ENCODE measurements at places on chromosomes 6 and 20. TPM values are rescaled to one million over a fixed set of nuclear protein-coding genes. Genes with fewer than 3 reads are reported as not detected.

GRCh38 chr6:159254186-159254585 is 85.0 kb downstream of the FNDC1 start:
- H3K4me1 ChIP-seq: no peaks in the 10 kb centered on the region
- no peaks in the 10 kb centered on the region for H3K36me3 ChIP-seq
- no peak overlapping the region for H3K4me3 ChIP-seq

DNA sequence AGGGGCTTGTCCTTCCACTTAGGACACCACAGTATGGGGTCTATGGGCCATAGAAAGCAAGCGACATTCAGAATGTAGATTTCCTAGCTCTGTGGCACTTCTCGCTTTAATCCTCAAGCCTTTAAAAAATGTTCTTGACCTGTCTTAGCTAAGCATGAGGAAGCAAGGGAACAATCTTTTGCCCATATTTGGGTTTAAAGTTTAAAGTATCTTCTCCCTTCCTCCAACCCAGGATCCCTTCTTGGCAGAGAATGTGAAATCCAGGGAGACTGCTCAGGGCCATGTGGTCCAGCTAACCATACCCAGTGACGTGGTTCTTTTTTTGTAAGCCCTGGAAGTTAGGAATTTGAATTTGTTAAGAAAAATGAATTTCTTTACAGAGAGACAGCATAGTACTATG is 289.9 kb downstream of the BTBD9 start:
- no peaks in the 10 kb centered on the region for H3K4me1 ChIP-seq
- no peaks in the 10 kb centered on the region for H3K36me3 ChIP-seq
- H3K4me3 ChIP-seq: no peak overlapping the region
- no peak overlapping the region for H3K27ac ChIP-seq

DNA sequence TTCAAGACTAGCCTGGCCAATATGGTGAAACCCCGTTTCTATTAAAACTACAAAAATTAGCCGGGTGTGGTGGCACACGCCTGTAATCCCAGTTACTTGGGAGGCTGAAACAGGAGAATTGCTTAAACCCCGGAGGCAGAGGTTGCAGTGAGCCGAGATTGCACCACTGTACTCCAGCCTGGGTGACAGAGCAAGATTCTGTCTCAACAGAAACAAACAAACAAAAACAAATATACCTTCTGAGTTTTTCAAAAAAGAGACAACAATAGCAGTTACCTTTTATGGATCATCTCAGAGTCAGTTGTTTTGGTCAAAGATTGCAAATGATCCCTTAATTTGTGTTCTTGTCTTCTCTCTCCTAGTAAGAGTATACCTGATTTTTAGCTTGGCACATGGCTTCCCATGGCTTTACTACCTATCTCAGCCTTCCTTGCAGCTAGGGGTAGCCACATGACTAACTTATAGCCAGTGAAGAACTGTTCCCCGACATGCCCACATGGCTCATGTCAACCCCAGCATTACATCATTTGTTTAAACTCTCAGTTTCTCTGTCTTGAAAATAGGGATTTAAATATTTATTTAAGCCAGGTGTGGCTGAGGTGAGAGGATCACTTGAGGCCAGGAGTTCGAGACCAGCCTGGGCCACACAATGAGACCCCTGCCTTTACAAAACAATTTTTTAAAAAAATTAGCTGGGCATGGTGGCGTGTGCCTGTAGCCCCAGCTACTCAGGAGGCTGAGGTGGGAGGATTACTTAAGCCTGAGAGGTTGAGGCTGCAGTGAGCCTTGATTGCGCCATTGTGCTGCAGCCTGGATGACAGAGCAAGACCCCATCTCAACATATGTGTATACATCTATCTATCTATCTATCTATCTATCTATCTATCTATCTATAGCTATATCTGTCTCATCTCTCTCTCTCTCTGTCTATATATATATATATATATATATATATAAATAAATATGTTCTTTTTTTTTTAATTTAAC is 25.0 kb upstream of the SLC9A8 start:
- H3K27ac ChIP-seq: no peak overlapping the region
- no peaks in the 10 kb centered on the region for H3K27me3 ChIP-seq
- H3K36me3 ChIP-seq: no peaks in the 10 kb centered on the region
- DNase-seq: no peak
- no peaks in the 10 kb centered on the region for H3K4me1 ChIP-seq

- peaks cover 10% of the 10 kb centered on the region for H3K27me3 ChIP-seq
- H3K4me3 ChIP-seq: peak within 1 kb of the TSS; percentile 89
- no peaks in the 10 kb centered on the region for H3K36me3 ChIP-seq
- DNase-seq: peak; percentile 70
Observed at GRCh38 chr6:87407901-87408720, at the start of gene CFAP206. Gene CFAP206, plus strand, starts transcription at chr6:87407972. Its CDS starts 1,868 bp downstream, at chr6:87409840.

DNA sequence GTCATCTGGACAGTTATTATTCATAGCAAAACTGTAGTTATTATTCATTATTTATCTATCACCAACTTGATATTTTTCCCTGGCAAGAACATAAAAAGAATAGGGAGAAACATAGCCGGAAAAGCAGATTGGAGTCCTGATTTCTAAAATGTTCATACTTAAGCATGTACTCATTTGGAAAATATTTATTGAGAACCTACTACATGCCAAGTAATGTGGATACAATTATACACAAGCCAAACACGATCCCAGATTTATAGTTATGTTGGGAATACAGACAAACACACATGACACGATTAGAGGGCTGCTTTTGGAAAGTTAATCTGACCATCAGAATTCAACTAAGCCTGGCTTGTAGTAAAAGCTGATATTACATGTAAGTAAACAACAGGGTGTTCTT is 30.7 kb downstream of the ARHGAP18 start:
- peaks cover 8% of the 10 kb centered on the region for H3K4me1 ChIP-seq
- H3K27me3 ChIP-seq: no peaks in the 10 kb centered on the region
- no peak overlapping the region for H3K4me3 ChIP-seq

Gene TMEM30A
- total RNA-seq: 49.3 TPM
